ENCODE measurements at places on chromosomes 13 and 19. TPM values are rescaled to one million over a fixed set of nuclear protein-coding genes. Genes with fewer than 3 reads are reported as not detected.

DNA sequence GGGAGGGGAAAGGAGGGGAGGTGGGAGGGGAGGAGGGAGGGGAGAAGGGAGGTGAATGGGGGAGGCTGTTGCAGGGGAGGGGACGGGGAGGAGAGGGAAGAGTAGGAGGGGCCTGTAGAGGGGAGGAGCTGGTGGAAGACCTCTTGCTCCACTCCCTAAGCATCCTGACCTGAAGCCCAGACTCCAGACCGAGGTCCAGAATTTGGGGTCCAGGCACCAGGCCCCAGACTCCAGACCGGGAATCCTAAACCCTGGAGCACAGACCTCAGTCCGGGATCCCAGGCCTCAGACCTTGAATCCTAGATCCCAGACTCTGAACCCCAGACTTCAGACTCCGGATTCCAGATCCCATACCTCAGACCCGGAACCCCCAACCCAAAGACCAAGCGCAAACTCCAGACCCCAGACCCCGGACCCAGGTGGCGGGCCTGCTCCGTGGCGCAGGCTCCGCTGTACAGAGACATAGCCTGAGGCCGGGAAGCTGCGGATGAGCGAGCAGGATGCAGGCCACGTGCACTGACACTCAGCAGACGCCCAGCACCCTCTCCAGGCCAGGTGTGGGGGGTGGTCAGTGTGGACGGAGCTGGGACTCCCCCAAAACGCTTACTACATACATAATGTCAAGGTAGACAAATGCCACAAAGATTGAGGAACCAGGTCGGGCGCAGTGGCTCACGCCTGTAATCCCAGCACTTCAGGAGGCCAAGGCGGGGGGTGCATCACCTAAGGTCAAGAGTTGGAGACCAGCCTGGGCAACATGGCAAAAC, 710 bp upstream of the BTBD2 start:
- DNase-seq: peak; percentile 81

- no peak for DNase-seq
Measured at GRCh38 chr13:45232591-45232990, 31.7 kb upstream of the KCTD4 start.

Gene ZNF844
- polyA plus RNA-seq: 1.6 TPM

Gene PDE4A
- polyA plus RNA-seq: 5.9 TPM

GRCh38 chr19:5907241-5907640, 2.6 kb downstream of the VMAC start:
- DNase-seq: no peak

DNA sequence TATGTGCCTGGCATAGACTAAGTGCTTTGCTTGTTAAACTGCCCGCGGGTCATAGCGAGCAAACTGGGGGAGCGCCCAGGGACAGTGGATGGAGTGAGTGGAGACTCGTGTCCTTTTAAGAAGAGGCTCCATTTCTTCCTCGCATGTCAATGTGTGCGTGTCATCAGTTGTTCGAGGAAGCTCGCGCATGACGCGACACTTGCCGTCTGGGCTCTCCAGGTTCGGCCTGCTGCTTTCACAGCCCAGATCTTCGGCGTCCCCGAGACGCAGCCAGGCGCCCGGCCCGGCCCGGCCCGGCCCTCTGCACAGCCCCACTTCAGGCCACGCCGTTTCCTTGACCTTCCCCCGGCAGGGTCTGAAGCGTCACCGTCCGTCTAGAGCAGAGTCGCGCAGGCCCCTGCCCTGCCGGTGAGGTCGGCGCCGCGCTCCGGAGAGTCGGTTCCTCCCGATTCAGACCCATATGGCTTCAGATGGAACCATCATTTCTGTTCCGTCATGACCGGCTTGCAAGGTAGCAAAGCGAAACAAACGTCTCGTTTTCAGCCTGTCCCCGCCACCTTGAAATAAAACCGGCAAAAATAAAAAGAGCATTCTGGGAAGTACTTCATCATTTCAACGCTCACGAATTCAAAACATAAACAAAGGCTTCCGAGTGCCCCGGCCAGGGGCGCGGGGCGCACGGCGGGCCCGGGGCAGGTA, 599 bp upstream of the ARHGEF7 start:
- peak; percentile 43 for DNase-seq

- DNase-seq: peak; percentile 59
Measured at GRCh38 chr13:22128441-22129408, 457.9 kb downstream of the FGF9 start.

DNA sequence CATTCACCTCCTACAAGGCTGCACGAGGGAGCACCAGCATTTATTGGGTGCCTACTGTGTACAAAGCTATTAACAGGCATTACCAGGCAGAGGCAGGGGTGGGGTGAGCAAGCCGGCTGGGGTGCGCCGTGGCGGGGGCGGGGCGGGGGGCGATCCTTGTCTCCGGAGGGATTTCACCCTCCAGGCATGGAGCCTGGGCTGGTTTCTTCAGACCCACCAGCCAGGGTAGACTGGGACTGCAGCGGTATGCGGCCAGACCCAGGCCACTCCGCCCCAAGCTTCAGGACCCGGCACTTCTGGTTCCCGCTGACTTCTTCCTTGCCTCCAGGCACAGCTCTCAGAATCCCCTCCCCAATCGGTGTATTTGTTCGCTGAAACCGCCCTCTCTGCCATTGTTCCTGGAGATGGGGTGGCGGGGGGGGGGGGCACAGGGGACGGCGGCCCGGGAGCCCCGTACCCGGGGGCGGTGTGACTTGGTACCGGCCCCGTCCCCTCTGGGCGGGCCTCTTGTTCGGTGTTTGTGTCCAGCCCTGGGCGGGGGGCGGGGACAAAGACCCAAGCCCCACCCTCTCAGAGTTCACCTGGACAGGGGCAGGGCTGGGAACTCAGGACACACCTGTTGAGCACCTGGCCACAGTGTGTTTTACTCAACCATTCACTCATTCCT, 14.4 kb downstream of the TJP3 start:
- no peak for DNase-seq

DNA sequence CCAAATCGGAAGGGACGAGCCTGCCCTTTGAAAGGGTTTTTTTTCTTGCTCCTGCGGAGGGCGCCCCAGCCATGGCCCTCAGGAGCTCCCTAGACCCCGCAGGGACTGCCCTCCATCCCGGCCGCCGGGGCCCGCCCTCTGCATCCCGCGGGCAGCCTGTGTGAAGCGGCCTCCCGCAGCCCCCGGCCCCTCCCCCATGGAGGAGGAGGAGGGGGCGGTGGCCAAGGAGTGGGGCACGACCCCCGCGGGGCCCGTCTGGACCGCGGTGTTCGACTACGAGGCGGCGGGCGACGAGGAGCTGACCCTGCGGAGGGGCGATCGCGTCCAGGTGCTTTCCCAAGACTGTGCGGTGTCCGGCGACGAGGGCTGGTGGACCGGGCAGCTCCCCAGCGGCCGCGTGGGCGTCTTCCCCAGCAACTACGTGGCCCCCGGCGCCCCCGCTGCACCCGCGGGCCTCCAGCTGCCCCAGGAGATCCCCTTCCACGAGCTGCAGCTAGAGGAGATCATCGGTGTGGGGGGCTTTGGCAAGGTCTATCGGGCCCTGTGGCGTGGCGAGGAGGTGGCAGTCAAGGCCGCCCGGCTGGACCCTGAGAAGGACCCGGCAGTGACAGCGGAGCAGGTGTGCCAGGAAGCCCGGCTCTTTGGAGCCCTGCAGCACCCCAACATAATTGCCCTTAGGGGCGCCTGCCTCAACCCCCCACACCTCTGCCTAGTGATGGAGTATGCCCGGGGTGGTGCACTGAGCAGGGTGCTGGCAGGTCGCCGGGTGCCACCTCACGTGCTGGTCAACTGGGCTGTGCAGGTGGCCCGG, 815 bp downstream of the MAP3K10 start:
- DNase-seq: peak; percentile 19

Gene PCSK4
- 1.7 TPM for polyA plus RNA-seq

DNA sequence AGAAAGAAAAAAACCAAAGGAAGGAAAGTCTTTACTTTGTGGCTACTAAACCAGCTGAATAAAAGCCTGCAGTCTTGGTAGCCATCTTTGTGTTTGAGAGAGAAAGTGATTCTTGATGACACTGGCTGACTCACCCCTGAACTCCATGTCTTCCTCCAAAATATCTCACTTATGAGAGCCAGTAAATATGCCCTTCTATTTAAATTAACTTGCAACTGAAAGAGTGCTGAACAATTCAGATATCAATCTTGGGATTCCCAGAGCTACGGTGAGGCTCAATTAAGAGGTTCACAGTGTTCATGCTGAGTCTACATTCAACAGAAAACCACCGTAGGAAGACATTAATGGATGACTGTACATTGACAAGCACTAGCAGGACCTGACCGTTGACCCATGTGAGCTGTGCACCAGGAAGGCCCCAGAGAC, 57.9 kb downstream of the KCTD12 start:
- DNase-seq: peak; percentile 17

DNA sequence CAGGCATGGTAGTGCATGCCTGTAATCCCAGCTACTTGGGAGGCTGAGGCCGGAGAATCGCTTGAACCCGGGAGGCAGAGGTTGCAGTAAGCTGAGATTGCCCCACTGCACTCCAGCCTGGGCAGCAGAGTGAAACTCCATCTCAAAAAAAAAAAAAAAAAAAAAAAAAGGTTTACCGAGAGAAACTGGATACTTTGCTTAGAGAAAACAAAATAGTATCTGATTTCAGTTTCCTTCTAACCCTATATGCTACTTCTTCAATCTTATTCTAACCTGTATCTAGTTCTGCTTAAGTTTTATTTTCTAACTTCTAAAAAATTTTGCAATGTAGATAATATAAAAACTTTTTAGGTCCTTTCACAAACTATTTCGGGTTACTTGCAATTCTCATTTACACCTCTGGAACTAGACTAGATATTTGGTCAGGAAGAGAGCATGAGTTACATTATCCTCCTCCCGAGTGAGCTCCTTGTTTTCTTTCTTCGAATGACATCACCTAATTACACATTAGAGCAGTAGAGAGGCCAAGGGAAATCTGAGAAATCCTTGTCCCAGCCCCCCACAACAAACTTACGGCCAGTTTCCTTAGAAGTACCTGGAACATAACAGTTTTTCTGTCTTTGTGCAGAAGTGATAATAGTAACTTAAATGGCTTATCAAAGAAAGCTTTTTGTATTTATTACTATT, 128.9 kb downstream of the B3GLCT start:
- DNase-seq: peak; percentile 14

GRCh38 chr13:91533354-91533753, 134.9 kb downstream of the GPC5 start:
- DNase-seq: no peak

DNA sequence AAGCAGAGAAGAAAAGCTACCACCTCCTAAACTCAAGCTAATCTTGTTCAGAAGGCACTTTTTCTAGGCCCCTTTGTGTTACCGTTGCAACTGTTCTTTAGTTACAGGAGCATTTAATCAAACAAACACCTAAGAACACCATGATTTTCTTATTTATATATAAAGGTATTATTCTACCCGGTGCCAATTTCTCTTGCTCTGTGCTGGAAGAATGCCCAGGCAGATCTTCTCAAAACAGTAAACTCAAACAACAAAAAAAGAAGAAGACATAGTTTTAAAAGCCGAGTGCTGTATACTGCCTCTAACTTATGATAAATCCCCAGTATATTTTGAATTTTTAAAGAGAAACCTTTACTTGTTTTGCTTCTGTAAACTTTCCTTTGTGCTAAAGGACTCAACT, 20.4 kb downstream of the SLC7A1 start:
- no peak for DNase-seq

DNA sequence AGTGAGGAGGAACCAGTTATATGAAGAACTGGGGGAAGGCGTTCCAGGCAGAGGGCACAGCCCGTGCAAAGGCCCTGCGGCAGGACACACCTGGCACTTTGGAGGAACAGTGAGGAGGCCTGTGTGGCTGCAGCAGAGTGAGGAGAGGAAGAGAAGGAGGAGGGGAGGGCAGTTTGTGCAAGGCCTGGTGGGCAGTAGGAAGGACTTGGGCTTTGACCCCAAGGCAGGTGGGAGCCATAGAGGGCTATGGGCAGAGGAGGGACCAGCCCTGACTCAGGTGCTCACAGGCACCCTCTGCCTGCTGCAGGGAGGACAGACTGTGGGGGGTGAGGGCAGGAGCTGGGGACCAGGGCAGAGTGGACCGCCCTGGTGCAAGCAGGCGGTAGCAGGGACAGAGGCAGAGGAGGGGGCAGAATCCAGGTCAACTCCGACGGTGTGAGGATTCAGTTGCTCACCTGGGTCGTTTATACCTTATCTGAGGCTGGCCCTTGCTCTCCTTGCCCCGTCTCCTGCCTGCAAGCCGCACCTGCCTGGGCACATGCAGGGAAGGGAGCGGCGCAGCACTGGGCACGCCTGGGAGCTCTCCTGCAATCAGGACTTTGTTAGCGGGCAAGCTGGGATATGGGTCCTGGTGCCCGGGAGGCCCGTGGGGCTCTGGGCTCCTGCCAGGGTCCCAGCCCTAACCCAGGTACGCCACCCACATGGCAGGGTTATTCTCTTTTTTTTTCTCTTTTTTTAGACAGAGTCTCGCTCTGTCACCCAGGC, 34.8 kb downstream of the NFIC start:
- DNase-seq: no peak

- no peak for DNase-seq
Measured at GRCh38 chr19:13460045-13460444, 46.2 kb downstream of the CACNA1A start.

DNA sequence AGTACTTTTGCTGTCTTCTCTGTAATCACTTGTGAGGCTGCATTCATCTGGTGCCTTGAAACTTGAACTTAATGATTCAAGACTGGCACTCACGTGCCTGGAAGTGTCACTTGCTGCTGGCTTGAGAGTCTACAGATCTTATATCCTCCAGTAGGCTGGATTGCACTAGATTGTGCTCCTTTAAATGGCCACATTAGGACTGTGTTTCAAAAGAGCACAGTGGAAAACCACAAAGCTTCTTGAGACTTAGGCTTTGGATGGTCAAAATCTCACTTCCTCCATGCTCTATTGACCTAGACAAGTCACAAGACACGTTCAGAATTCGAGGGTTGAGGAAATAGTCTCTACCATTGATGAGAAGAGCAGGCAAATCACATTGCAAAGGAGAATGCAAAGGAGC, 1278.8 kb upstream of the MIR17HG start:
- no peak for DNase-seq

DNA sequence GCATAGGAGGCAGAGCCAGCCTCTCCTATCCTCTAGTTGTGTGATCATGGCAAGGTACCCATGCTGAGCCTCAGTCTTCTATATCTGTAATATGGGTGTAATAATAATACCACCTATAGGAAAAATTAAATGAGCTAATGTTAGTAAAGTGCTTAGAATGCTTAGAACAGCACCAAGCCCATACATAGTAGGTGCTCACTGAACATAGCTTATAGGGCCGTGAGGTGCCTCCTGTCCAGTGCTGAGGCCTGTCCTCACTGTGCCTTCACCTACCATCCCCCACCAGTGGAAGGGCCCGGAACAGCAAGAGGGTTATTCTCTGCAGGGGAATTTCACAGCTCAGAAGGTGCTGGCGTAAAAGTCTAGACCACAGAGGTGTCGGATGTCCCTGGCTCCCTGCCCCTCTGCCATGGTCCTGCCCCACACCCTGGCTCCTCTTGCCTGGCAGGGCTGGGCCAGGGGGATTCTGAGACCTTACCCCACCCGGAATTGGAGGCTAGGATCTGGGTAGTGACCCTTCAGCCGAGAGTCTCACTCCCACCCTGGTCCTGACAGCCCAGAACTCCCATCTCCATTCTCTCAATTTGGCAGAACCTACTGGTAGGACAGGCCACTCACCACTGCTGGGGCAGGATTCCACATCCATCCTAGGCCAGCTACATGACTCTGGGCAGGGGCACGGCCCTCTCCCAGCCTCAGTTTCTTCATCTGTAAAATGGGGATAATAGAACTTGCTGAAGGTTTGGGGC, 2.2 kb upstream of the SCN1B start:
- peak; percentile 27 for DNase-seq

Gene ZFP14
- 0.46 TPM for polyA plus RNA-seq

GRCh38 chr13:39712626-39713025, 57.2 kb downstream of the COG6 start:
- no peak for DNase-seq

Data from IMR-90 (cell line).